ENCODE measurements at places on chromosomes 12 and 14. TPM values are rescaled to one million over a fixed set of nuclear protein-coding genes. Genes with fewer than 3 reads are reported as not detected.

Gene CD4
- 0.15 TPM for total RNA-seq

Gene B4GALNT3
- total RNA-seq, result under 0.01 TPM

Gene TMEM132D
- total RNA-seq, result not detected

Gene CCDC175
- not detected for total RNA-seq

Gene RASSF9
- total RNA-seq, result 0.87 TPM

Gene DDX51
- total RNA-seq, result 7.1 TPM

Gene IL26
- total RNA-seq, result not detected

Measured in smooth muscle cell of trachea (primary cell).